Activated CD4-positive, CD25-positive, alpha-beta regulatory T cell treated with anti-CD3 and anti-CD28 coated beads, Interleukin-2, amount 50 U/mL, for 24 hours (primary cell): ENCODE measurements at places on chromosomes 1 and 21.

DNA sequence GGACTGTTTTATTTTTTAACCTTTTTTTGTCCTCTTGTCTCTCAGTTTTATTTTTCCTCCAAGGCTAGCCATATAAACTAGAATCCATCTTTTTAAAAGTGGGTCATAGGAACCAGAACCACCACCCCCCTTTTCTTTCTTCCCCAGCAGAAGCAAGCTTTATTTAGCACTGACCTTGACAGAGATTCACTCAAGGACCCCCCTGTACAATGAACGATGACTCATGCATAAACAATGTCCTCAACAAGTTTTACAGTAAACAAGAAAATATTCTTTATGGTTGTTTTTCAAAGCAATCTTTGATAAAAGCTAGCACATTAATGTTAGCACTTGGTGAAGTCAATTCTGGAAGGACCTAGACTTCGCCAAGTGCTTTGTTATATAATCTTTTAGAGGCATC, 14.1 kb downstream of the PKN2 start:
- ATAC-seq: no peak

GRCh38 chr1:20137604-20138003, 1.5 kb upstream of the PLA2G2F start:
- no peak for ATAC-seq

GRCh38 chr1:53644496-53644895, 94.5 kb downstream of the GLIS1 start:
- ATAC-seq: no peak

DNA sequence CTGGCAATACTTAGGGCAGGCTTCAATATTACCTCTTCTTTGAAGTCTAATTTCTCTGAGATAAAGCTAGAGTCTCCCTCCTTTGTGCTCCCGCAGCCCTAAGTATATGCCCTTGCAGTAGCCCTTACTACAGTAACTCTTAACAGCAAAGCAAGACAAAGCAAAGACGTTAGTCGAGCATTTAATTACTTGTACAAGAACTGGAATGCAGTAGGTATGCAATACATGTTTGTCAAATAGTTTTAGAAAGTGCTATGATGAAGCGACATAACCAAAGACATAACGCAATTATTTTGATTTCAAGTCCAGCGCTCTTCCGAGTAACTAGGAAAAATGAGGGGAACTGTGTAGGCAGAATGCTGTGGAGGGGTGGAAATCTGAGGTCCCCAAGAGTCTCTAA, 1.6 kb downstream of the P3H1 start:
- ATAC-seq: no peak

GRCh38 chr1:171343727-171344472, 29.9 kb downstream of the FMO4 start:
- ATAC-seq: no peak

DNA sequence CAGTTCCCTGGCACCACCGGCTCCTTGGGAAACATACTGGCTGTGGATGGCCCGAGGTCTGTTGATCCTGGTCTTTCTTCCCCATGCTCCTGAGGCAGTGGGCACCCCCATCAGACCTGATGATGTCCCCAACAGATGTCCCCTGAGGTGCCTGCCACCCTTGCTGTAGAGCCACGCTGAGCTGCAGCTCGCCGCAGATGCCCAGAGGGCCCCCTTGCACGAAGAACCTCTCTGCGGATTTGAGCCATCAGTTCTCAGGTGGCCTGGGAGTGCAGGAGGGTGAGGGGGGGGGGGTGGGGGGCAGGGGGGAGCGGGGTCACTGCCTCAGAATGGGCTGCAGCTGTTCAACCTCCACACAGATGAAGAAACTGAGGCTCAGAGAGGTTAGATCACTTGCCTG, 60.9 kb downstream of the GLIS1 start:
- no peak for ATAC-seq

DNA sequence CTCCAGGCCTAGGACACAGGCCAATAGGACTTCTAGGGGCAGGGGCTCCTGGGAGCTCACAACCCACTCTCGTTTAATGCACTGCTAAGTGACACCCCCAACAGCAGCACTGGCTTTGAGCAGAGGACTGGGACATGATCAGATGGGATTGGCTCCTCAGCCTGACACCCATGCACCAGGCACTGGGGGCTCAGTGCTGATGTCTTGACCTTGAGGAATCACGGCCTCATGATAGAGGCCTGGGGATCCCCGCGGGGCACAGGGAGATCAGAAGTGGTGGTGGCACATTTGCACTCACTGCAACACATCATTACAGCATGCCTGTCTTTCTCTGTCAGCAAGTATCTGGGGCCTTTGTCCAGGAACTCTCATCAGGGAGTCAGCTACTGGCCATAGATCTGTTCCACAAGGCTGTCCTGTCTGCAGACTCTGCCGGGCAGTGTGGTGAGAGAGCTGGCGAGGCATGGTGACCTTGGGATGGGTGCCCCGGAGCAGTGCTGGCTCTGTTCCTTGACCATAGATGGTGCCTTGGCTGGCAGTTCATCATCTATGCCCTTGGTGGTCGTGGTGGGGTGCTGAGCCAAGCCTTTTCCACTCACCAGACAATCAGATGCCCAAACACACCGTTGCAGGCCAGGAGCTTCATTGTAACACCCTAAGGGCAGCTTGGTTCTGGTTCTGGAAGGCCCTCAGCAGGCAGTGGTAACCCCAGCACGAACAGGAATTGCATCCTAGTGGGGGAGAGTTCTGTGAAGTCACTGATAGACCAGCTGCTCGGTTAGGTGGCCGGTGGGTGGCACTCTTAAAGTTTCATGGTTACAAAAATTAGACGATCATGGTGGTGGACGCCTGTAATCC, 22.2 kb upstream of the PARP1 start:
- no peak for ATAC-seq

DNA sequence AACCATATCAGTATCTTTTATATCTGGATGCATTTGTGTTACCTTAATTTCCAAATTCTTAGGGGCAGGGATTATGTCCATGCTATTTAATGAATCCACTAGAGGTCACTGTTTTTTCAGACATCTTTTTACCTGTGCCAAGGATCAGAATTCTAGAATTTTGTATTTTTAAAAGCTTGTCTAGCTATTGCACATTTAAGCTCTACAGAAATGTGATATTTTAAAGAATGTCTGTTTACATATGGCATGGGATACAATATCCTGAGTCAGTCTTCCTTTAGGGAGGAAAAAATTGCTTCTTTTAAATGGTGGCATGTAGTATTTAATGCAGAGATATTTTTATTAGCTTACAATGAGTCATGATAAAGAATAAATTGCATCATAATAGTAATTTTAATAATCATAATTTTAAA, 11.3 kb downstream of the RPAP2 start:
- ATAC-seq: no peak

- ATAC-seq: no peak
Measured at GRCh38 chr1:44223187-44223610, 9.9 kb downstream of the DMAP1 start.

GRCh38 chr1:38029685-38030511, 16.7 kb downstream of the POU3F1 start:
- ATAC-seq: peak; percentile 64

DNA sequence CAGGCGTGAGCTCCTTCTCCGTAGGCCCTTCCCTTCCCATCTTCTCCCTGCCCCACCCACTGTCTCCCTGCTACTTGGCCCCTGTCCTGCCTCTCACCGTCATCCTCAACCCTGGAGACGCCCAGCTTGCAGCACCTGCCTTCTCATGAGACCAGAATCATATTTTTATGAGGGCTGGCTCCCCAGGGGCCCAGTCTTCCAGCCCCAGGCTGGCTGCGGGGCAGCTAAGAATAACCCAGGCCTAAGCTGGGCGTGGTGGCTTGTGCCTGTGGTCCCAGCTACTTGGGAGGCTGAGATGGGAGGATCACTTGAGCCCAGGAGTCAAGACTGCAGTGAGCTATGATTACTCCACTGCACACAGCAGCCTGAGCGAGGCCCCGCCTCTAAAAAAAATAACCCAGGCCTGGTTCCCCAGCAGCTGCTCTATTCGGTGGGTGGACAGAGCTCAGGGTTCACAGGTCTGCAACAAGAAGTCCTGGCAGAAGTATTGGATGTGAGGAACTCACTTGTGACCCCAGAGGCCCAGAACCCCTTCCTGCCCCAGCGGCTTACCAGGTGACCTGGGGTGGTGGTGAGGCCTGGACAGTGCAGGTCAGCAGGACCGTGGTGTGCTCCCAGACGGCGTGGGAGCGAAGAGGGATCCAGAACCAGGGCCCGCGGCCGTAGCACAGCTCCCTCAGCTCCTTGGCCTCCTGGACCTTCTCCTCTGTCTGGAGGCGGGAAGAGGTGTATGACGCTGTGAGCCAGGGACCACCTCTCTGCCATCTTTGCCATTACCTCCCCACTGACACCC, 6.4 kb downstream of the MYOM3 start:
- no peak for ATAC-seq

DNA sequence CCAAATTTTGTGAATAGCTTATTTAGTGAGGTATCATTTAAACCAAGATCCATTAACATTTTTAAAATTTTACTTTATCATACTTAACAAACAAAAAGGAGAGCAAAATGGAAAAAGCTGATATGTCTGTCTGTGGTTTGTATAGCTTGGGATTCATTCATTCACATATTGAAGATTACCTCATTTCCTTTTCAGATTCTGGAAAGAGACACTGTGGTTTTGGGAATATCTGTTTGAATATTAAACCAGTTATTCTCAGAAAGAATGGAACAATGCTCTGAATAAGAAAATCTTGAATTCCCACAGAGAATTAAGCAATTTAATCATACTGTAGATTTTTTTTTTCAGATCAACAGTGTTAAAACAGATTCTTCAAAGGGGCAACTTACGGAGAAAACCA, 93.8 kb upstream of the PRDX6 start:
- ATAC-seq: no peak

GRCh38 chr1:17207540-17207939, 2.6 kb downstream of the PADI1 start:
- ATAC-seq: no peak

DNA sequence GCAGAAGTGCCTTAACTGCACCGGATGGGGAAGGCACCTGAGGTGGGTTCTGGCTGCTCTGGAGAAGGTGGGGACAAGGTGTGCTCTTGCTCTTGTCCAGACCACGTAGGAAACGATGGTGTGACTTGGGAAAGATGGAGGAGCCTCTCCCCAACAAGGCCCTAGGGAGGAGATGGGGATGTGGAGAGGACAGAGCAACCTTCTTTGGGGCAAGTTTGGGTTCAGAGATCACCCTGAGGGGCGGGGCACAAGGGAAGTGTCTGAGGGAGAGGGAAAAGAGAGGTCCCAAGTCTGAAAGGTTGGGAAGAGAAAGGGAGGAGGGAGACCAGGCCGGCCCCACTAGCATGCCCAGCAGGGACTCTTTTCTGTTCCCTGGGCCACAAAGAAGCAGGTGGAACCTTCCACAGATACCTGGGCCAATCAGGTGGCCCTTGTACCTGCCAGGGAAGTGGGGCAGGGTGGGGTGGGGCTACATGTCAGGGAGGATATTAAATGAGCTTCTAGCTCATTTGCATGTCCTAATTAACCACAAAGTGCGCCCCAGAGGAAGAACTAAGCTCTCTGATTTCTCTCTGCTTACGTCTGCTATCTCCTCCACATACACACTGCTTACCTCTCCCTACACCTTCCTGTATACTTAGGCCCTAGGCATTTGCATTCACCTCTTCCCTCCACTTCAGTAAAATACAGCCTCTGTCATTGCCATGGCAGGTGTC, 15.9 kb downstream of the INKA2 start:
- no peak for ATAC-seq

GRCh38 chr1:17277511-17278159, 28.7 kb downstream of the PADI3 start:
- ATAC-seq: no peak
